ENCODE measurements at places on chromosomes 1 and 21.

DNA sequence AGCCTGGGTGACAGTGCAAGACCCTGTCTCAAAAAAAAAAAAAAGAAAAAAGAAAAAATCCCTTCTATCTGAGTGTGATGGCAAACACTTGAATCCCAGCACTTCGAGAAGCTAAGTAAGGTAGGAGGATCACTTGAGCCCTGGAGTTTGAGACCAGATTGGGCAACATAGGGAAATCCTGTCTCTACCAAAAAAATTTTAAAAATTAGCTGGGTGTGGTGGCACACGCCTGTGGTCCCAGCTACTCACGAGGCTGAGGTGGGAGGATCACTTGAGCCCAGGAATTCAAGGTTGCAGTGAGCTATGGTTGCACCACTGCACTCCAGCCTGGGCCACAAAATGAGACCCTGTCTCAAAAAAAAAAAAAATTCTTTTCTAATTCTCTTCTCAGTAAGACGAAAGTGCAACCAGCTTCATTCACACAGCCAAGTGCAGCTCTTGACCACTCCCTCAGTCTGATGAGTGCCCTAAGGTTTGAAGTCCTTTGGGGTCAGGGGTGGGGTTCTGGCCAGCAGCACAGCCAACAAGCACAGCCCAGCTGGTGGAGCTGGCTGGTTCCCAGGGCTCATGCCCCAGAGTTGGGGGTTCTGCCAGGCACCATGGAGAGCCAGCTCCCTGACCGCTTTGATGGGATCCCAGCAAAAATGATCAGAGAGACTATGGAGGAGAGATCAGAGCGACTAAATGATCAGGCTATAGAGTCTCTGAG is 8.0 kb downstream of the SLC2A5 start:
- DNase-seq: no peak

DNA sequence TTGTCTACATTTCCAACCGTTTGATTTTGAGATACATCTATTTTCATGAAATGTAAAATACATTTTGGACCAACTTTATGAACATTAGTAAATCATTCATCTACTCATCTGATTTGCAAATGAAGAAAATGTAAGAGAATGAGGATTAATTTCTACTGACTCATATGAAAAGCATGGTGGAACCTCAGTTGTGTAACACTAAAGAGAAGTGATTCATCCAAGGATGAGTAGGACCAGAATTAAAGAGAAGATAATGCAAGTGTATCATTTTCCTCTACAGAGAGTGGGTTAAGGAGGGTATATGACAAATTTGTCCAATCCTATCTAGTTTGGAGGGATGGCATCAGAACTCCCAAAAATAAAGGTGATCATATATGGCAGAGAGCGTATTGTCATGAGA is 1967.6 kb downstream of the MRPL39 start:
- no peak for DNase-seq

- DNase-seq: no peak
These were observed 2102.9 kb downstream of the NCAM2 start for GRCh38 chr21:23101111-23101510.

DNA sequence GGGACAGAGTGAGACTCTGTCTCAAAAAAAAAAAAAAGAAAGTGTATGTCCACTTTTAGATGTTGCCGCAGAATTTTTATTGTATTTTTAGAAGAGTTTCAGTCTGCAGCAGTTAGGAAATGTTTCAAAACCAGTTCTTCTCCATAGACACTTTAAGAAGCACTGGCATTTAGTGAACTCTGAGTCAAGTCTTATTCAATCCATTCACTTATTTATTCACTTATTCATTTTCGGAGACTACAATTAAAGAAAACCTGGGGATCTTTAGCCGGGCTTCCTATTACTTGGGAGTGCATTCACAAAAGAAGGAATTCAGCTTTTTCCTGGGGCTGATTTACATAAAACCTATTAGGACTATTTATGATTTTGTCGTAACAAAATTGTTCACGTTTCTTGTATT is 12.3 kb downstream of the RCAN3 start:
- no peak for DNase-seq

DNA sequence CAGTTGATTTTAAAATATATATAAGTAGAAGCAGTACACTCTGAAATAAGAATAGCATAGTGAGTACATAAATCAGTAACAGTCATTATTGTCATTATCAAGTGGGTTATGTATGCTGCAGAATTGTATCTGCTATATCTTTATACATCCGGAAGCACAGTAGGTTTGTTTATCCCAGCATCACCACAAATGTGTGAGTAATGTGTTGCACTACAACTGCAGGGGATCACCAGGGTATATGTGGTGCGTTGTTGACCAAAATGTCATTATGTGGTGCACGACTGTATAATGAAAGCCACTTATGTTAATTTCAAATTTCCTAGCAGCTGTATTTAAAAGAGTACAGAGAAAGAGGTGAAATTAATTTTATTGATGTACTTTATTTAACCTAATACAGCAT is 87.7 kb upstream of the GADD45A start:
- DNase-seq: no peak

GRCh38 chr1:91273875-91274274 is 130.8 kb downstream of the HFM1 start:
- no peak for DNase-seq

DNA sequence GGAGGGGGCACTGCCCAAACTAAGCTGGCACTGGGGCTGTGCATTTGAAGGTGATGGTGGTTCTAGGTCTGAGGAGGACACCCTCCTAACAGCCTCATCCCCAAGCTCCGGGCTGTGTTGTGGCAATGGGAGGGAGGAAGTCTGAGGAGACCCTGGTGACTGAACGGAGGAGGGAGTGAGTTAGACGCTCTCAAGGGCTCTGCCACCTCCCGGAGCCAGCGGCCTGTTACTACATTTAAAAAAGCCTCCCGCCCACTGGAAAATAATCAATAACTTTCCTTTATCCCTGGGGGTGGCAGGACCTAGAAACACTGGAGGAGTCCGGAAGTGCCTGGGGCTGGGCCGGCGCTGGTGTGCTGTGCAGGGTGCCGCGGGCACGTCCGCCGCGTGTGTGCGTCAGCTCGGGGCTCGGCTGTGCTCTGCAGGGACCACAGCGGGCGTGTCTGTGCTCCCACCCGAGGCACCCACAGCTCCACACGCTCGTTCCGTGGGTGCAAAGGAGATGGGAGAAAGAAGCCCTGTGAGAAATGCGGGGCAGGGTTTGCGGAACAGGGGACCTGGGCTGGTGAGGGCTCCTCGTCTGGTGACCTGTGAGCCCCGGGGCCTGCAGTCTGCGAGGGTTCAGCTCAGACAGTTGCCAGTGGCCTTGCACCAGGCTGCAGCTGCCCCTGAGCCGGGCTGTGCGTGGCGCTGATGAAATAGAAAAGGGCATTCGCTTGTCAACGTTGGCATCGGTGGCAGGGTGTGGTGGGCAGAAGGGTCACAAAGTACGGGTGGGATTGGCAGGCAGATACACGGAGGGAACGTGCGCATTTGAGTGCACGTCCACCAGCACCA is 5.3 kb downstream of the SAMD11 start:
- no peak for DNase-seq

DNA sequence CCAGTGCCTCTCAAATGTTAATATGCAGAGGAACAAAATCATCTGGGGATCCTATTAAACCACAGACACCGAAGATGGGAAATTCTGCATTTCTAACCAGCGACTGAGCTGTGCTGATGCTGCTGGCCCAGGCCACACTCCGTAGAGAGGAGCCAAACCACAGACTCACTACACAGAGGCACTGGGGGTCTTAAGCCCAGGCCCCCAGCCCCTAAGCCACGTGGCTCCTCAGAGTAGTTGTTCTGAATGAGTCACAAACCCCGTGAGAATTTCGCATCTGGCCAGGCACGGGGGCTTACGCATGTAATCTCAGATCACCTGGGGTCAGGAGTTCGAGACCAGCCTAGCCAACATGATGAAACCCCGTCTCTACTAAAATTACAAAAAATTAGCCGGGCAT is 2.8 kb upstream of the CELA2A start:
- no peak for DNase-seq

GRCh38 chr1:64240206-64240605 is 36.8 kb downstream of the UBE2U start:
- DNase-seq: no peak

- no peak for DNase-seq
These were observed 4.0 kb upstream of the FTCD start for GRCh38 chr21:46159390-46159789.

- DNase-seq: no peak
These were observed 200.0 kb downstream of the RHOU start for GRCh38 chr1:228935198-228935663.

DNA sequence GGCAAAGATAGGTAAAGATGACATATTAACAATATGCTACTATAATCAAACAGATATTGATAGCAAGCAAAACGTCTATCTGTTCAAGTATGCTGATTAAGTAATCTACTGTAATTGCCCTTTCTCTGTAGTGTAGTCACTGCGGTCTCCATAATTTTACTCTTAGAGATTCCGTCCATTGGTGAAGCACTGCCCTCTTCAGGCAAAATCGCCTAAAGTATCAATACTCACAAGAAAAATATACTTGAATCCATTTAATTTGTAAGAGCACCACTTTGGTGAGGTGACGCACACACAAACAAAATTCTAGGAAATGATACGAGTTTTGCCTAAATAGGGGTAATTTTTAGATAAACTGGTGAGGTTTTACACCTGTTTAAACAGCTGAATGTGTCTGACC is 434.6 kb upstream of the CHRM3 start:
- DNase-seq: peak; percentile 49

GRCh38 chr1:999725-1000356 is at the start of gene HES4:
HES4 (minus strand) TSS chr1:1000097; CDS start chr1:999973, 124 bp downstream.
- DNase-seq: peak; percentile 57

DNA sequence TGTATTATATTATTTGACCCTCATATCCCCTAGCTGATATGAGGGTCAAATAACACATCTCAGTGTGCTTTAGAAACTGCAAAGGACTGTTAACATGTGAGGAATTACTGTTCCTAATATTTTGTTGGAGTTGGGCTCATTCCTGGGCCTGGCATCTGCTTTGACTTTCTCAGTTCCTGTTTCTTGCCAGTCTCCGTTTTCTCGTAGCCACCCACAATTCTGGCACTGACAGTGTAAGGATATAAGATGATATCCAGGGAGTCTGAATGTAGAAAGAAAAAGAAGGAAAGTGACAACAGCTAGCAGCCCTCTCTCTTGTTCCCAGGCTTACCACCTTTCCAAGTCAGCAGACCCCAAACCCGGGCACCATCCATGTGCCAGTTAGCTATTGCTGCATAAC is 54.4 kb upstream of the SCMH1 start:
- DNase-seq: no peak

DNA sequence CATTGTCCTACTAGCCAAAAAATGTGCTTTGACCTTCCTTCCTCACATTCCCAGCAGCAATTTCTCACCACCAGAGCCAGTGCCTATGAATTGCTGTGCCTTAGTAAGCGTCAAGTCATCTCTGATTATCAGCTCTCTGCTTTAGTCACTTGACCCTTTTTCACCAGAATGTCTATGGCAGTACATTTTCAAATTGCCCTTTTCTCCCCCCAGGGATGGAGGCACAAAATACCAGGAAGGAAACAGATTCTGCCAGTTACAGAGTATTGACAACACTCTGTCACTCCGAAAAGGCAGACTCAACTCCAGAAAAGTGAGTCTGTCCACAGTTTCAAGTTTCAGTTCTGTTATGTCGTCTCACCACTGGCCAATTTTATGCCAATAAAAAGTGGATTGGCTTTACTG is 167.4 kb downstream of the TNFSF18 start:
- no peak for DNase-seq

GRCh38 chr1:111769517-111770146 is 13.9 kb downstream of the DDX20 start:
- DNase-seq: peak; percentile 52

GRCh38 chr1:77047978-77048614 is 171.1 kb downstream of the PIGK start:
- DNase-seq: no peak

GRCh38 chr1:42943166-42943565 is 15.5 kb downstream of the SLC2A1 start:
- no peak for DNase-seq

- DNase-seq: no peak
These were observed 9.3 kb downstream of the HNRNPU start for GRCh38 chr1:244854865-244855578.

DNA sequence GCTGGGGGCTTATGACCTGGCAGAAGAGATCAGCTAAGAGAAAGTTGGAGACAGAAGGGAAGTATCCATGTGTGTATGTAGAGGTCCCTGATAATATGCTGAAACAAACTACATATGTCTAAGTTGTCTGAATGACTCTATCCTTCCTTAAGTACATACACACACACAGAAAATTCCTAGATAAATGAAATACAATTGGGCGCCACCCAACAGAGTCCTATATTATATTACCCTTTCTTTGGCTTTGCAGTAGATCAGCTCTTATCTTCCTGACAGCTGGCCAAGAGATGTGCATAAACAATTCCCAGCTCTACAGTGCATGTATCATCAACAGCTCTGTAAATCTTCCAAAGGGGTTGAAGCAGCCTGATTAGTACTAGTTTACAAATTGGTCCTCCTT is 40.1 kb downstream of the SORT1 start:
- no peak for DNase-seq

DNA sequence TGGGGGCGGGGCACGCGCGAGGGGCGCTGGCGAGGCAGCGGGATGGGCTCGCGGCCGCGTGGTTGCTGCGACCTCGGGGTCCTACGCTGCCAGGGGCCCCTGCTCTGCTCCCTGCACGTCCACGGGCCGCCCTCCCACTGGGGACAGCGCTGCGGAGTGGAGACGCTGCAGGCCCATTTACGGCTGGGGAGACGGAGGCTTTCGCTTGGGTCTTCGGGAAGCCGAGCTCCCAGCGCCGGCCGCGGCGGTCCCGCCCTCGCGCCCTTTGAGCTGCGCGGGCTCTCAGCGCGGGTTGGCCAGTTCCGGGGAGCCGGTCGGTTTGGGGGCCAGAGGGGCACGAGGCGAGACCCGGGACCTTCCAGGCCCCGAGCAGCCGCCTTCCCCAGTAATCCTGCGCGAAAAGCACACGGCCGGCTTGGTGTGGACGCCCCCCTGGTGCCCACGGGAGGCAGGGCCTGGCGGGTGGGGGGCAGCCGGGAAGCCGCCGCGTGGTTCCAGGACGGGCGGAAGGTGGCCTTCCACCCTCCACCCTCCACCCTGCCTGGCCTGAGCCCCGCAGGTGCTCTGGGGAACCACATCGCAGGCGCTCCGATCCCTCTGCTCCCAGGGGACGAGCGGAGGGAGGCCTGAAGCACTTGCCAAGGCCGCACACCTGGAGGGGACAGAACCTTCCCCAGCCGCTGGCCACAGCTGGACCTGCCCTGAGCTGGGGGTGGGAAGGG is 570 bp upstream of the PEX10 start:
- DNase-seq: no peak

DNA sequence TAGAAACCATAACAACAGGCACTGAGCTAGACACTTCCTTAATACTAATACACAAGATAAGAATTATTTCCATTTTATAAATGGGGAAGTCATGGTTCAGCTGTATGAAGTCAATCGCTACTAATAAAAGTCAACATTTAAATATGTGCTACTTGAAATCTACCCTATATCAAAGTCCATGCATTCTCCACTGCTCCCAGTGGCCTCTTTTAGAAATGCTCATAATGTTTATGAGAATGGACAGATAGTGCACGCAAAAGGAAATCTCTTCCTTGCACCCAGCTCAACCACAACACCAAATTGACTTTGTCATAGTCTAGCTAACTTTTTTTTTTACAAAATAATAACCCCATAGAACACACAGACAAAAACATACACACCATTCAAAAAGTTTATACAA is 281.7 kb upstream of the CXADR start:
- no peak for DNase-seq

GRCh38 chr21:36765229-36765628 is 66.3 kb downstream of the SIM2 start:
- no peak for DNase-seq

Data from BE2C (cell line).